ENCODE measurements at places on chromosomes 1 and 21.

- DNase-seq, result no peak
Observed at GRCh38 chr1:196538473-196538872, 69.8 kb downstream of the KCNT2 start.

DNA sequence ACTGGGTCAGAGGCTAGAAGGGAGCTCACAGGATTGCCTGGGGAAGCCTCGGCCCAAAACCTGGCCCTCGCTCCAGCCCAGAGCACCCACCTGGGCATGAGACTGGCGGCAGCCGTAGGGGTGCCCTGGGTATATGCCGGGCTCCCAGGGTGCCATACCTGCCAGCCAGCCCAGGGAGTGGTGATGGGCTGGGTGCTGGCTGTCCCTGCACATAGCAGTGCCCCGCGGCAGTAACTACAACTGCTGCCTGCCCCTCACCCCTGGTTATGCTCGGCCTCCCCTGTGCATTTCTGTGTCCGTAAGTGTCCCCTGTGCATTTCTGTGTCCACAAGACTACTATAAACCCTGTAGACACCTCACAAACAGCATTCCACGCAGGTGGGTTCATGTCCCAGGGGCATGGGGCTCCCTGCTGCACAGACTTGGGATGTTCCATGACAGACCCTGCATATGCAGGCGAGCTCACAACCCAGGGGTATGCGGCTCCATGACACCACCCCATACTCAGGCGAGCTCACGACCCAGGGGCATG is 5.8 kb upstream of the SPATC1L start:
- DNase-seq, result no peak

DNA sequence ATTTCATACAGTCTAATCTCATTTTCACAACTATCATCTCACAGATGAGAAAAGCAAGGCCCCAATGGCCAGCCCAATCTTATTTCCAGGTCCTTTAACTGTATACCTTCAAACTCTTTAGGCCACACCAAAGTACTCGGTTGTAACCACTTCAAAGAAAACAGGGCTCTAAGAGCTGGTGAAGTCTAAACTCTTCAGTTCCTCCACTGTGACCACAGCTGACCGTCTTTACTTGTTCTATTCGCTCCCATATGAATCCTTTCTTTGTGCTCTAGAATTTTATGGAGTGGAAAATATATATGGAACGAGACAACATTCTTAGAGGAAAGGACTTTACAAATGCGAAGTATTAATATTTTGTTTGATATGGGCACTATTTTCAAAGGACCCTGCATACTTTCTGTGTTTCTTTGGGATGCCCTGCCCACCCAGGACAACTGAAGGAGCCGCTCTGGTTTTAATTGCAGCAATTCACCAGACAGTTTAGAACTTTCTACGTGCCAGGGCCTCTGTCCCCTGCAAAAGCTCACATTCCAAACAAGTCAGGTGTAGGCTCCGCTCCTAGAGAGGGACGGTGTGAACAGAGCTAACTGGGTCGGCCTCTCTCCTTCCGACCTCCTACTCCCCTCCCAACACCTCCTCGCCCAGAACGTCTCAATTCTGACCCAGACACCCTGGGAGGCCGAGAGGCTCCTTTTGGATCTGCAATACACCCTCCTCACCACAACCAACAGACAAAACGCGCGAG is 15.7 kb downstream of the IER5 start:
- DNase-seq, result no peak

DNA sequence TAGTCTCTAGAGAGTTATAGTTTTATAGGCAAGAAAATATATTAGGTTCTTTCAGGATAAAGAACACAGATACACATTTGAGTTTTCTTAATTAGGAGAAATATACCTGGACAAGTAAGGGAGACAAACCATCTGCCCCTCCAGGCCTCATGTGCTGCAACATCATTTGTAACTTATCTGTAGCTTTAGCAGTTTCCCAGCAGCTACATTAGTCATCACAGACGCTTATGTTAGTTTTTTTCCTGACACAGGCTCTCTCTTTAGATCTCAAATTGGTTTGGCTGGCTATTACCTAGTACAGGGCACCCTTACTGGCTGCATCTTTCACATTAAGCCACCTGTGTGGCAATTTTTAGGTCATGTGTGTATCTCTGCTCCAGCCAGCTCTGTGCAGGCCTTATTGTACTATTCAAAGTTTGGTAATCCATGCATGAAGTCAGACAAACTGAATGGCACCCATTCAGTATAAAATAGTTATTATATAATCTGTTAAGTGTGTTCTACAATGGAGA is 25.9 kb downstream of the GNPAT start:
- no peak for DNase-seq

- no peak for DNase-seq
Observed at GRCh38 chr1:161033751-161034150, 5.0 kb downstream of the TSTD1 start.

GRCh38 chr1:166064313-166064926 is 102.4 kb downstream of the FAM78B start:
- DNase-seq, result no peak

DNA sequence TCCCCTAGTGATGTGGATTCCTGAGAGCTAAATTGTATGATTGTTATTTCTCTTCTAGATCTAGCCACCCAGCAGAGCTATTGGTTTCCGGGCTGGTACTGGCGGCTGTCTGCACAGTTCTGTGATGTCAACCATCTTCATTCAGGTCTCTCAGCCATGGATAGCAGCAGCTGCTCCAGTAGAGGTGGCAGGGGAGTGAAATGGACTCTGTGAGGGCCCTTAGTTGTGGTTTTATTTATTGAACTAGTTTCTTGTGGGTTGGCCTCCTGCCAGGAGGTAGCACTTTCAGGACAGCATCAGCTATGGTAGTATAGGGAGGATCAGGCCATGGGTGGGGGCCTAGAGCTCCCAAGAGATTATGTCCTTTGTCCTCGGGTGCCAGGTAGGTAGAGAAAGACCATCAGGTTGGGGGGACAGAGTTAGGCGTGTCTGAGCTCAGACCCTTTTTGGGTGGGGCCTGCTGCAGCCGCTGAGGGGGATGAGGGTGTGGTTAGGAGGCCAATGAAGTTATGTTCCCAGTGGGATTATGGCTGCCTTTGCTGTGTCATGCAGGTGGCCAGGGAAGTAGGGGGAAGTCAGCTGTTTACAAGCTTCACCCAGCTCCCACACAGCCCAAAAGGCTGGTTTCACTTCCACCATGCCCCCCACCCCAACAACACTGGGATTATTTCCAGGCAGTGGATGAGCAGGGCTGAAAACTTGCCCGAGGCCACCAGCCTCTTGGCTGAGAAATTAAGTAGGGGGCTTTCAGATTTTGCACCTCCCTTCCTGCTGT is 55.1 kb upstream of the RGS4 start:
- DNase-seq, result no peak

GRCh38 chr1:219302697-219303096 is 129.0 kb downstream of the LYPLAL1 start:
- no peak for DNase-seq

- no peak for DNase-seq
Observed at GRCh38 chr1:181778640-181779260, 282.8 kb downstream of the ZNF648 start.

DNA sequence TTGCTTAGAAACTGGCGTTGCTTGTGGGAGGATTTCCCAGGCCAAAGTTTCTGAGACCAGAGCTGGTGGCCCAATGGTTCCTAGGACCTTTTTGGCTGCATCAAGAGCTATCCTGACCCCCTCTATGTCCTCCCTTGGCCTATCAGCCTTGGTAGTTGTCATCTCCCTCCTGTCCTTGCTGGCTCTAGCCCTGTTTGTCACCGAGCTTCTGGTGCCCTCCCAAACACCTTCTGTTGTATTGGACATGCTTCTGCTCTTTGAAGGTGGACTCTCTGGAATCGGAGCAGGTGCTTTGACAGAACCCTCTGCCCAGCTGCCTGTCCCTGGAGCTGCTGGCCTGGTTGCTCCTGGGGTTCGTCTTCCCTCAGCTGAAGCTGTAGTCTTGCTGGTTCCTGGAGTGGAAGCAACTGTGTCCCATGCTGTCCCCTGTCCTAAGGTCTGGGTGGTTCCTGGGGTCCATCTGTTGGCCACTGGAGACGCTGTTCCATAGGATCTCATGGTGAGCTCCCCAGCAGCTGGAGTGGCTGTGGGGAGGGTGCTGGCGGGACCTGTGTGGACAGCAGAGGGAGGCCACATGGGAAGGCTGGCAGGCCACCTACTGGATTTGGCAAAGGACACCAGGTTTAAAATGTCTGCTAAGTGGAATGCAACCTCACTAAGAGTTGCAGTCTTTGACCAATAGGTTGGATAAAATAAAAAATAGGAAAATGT is 9.4 kb downstream of the FCAMR start:
- DNase-seq, result no peak

- DNase-seq, result no peak
Observed at GRCh38 chr1:6580593-6581409, 1.0 kb downstream of the ZBTB48 start.

DNA sequence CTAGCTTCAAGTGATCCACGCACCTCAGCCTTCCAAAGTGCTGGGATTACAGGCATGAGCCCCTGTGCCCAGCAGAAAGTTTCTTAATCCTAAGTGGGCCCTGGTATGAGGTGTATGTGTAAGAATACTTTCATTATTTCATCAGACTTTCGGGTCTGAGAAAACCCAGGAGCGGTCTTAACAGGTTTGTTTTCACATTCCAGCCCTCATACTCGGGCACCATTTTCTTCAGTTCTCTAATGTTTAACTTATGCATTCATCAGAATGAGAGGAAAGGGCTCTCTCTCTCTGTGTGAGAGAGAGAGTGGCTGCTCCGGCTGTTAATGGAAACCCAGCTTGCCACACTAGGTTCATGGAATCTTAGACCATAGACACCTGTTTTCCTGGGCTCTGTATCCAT is 4.2 kb upstream of the PADI1 start:
- no peak for DNase-seq

DNA sequence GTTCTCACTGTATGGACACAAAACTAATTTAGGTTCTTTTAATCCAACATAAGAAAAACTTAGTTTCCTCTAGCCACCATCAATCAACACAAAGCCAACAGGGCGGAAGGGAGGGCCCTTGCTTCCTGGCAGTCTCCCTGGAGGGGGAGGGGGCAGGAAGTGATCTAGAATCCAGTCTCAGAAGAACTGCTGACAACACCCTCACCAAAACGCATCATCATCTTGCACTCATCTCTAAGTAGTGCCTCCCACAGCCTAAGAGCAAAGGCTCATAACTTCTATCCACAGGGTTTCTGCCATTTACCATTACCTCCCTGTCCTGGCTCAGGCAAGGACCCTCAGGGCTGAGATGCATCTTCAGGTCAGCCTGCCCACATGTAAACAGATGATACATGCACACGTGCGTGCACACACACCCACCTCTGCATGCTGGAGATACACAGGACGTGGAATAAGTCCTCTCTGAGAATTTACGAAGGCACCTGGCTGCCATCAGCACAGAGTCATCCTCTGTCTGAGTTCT is 20.5 kb downstream of the HIVEP3 start:
- peak; percentile 81 for DNase-seq

DNA sequence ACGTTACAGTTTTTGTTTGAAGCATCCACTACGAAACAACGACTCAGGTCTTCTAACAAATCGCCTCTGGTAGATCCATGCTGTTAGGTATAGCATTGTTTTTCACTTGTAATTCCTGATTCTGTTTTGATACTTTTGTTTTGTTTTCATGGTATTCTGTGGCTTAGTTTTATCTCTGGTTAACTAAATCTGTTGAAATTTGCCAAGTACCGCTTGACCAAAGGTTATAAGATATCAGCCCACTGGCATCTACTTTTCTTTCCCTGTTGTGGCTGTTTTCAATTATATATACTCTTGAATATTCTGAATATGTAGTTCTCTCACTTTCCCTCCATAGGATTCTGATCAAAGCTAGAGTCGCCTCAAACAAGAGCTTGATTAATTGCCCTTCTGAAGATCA is 274.8 kb upstream of the C1orf105 start:
- DNase-seq, result no peak
